Thyroid gland (tissue), 4 donors: ENCODE measurements at places on chromosomes 5 and 9. TPM values are rescaled to one million over a fixed set of nuclear protein-coding genes. Genes with fewer than 3 reads are reported as not detected.

- no peak for DNase-seq
- no peak within 1 kb of the TSS for H3K27ac ChIP-seq
- H3K36me3 ChIP-seq: no peaks in the 10 kb centered on the region
These were observed at the start of gene IFNA17 for GRCh38 chr9:21228122-21228521. TSS of gene IFNA17 (minus strand) at chr9:21228222. CDS start at chr9:21228173, 49 bp downstream.

- H3K27ac ChIP-seq: no peak overlapping the region
- DNase-seq: no peak
- no peaks in the 10 kb centered on the region for H3K36me3 ChIP-seq
- no peaks in the 10 kb centered on the region for H3K27me3 ChIP-seq
These were observed 83.7 kb downstream of the ADAMTS2 start for GRCh38 chr5:179261301-179262125.

GRCh38 chr5:150132740-150133139 lies 22.9 kb downstream of the PDGFRB start:
- H3K36me3 ChIP-seq: no peaks in the 10 kb centered on the region
- no peaks in the 10 kb centered on the region for H3K27me3 ChIP-seq
- H3K4me3 ChIP-seq: no peak overlapping the region
- no peak for DNase-seq
- peaks cover 28% of the 10 kb centered on the region for H3K4me1 ChIP-seq

DNA sequence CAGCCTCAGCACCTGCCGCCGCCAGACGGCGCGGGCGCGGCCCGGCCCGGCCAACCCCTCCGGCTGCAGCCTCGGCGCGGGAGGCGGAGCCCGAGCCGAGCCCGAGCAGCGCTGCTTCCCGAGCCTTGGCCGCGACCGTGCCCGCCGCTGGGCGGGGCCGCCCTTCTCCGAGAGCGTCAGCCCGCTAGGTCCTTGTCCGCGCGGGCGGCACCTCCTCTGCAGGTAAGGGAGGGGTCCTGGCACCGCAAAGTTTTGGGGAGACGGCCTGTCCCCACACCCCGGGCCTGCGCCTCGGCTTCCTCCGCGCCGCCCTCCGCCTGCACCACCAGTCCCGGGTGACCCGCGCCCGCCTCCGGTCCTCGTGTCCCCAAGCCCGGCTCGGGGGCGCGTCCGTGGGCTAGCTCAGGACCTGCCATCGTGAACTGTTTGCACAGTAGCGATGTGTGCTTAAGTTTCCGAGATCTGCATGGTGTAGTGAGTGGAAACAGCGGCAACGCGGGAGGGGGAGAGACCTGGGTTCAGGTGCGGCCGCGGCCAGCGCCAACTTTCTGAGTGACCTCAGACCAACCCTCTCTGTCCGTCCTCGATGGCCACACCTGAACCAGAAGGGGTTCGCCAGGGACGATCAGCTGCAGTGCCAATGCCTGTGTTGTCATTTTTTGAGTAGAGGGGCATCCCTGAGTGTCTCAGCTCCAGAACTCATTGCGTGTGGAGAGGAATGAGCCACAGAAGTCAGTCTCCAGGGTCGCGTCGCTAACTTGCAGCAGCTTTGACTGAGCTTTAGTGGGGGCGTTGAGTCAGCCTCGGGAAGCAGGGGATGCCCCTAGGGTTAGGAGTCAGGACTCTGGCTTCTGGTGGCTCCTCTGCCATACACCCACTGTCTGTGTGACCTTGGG lies at the start of gene FRMPD1:
FRMPD1 (plus strand) TSS at position 82 of the 896 bp plus-strand sequence. CDS start 41,688 bp downstream, outside the sequence.
- H3K27ac ChIP-seq: no peak within 1 kb of the TSS
- H3K4me1 ChIP-seq: peaks cover 5% of the 10 kb centered on the region
- no peaks in the 10 kb centered on the region for H3K27me3 ChIP-seq
- peak; percentile 68 for DNase-seq
- peak within 1 kb of the TSS; percentile 54 for H3K4me3 ChIP-seq

- peaks cover 32% of the 10 kb centered on the region for H3K36me3 ChIP-seq
- H3K4me1 ChIP-seq: no peaks in the 10 kb centered on the region
- DNase-seq: no peak
- H3K27me3 ChIP-seq: no peaks in the 10 kb centered on the region
These were observed 71.9 kb downstream of the ECPAS start for GRCh38 chr9:111412280-111412679.

DNA sequence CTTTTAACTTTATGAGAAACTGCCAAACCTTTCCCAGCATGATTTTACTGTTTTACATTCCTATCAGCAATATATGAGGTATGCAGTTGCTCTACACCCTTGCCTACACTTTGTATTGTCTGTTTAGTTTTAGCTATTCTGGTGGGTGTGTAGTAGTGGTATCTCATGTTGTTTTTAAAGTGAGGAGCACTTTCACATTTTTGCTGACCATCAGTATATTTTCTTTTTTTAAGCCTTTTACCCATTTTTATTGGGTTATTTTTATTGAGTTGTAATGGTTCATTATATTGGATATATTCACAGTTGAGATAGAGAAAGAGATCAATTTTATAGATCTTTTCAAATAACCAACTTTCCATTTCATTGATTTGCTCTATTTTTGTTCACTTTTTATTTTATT lies 102.4 kb downstream of the BARX1 start:
- no peaks in the 10 kb centered on the region for H3K27me3 ChIP-seq
- no peaks in the 10 kb centered on the region for H3K4me1 ChIP-seq
- no peak overlapping the region for H3K4me3 ChIP-seq
- DNase-seq: no peak
- no peak overlapping the region for H3K27ac ChIP-seq
- no peaks in the 10 kb centered on the region for H3K36me3 ChIP-seq

- DNase-seq: no peak
- no peak overlapping the region for H3K27ac ChIP-seq
- H3K27me3 ChIP-seq: no peaks in the 10 kb centered on the region
- H3K36me3 ChIP-seq: no peaks in the 10 kb centered on the region
- peaks cover 6% of the 10 kb centered on the region for H3K4me1 ChIP-seq
These were observed 13.4 kb downstream of the ADAM19 start for GRCh38 chr5:157562111-157562581.

- H3K4me1 ChIP-seq: no peaks in the 10 kb centered on the region
- DNase-seq: no peak
- H3K27me3 ChIP-seq: no peaks in the 10 kb centered on the region
- H3K4me3 ChIP-seq: no peak overlapping the region
- H3K27ac ChIP-seq: no peak overlapping the region
- H3K36me3 ChIP-seq: no peaks in the 10 kb centered on the region
These were observed 29.0 kb upstream of the GPR150 start for GRCh38 chr5:95590880-95591279.

- H3K27me3 ChIP-seq: no peaks in the 10 kb centered on the region
- H3K4me3 ChIP-seq: no peak overlapping the region
- no peak overlapping the region for H3K27ac ChIP-seq
- DNase-seq: no peak
- no peaks in the 10 kb centered on the region for H3K36me3 ChIP-seq
- peaks cover 6% of the 10 kb centered on the region for H3K4me1 ChIP-seq
These were observed 34.5 kb upstream of the BASP1 start for GRCh38 chr5:17182981-17183380.

- H3K27me3 ChIP-seq: no peaks in the 10 kb centered on the region
- no peaks in the 10 kb centered on the region for H3K4me1 ChIP-seq
- no peaks in the 10 kb centered on the region for H3K36me3 ChIP-seq
- no peak for DNase-seq
- no peak overlapping the region for H3K4me3 ChIP-seq
- H3K27ac ChIP-seq: no peak overlapping the region
These were observed 71.2 kb upstream of the TBC1D2 start for GRCh38 chr9:98326459-98327248.

DNA sequence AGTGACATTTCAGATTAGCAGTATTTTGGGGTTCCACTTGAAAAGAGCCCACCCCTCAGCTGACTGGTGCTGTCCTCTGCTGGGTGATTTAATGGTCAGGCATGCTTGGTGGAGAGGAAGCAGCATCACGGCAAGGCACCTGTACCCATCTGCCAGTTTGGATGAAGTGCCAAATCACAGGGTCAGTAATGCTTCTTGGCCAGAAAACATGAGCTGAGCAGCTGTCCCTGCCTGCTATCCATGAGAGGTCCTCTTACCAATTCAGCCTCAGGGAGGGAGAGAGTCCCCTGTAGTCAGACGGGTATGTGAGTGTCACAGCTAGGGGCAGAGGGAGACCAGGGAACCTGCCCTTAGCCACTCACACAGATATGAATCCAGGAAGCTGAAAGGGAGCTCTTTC lies 137.9 kb downstream of the SEC61B start:
- no peak overlapping the region for H3K4me3 ChIP-seq
- no peaks in the 10 kb centered on the region for H3K4me1 ChIP-seq
- peaks cover 9% of the 10 kb centered on the region for H3K27me3 ChIP-seq

GRCh38 chr5:95730011-95730700 lies 980 bp upstream of the RHOBTB3 start:
- H3K27ac ChIP-seq: peak overlapping the region; percentile 94
- peaks cover 28% of the 10 kb centered on the region for H3K4me1 ChIP-seq
- H3K4me3 ChIP-seq: peak overlapping the region; percentile 75
- H3K27me3 ChIP-seq: no peaks in the 10 kb centered on the region
- DNase-seq: no peak

DNA sequence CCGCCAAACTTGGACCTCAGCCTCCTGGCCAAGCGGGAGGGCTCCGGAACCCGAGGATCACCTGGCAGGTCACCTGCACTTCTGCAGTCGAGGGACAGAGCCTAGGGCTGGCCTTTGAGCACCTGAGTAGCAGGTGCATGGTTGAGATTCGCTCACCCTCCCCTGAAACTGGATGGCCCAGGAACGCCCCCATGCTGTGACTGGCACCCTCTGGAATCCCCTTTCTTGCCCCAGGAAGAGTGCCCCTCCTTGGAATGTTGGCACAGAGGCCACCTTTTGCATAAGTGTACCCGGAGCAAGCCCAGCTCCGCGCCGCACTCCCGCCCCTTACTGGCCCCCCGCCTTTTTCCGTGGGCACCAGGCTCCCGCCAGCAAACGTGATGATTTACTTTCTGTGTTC lies 112.5 kb upstream of the IER5L start:
- H3K36me3 ChIP-seq: no peaks in the 10 kb centered on the region
- no peaks in the 10 kb centered on the region for H3K27me3 ChIP-seq
- H3K27ac ChIP-seq: no peak overlapping the region
- no peak for DNase-seq
- no peak overlapping the region for H3K4me3 ChIP-seq

DNA sequence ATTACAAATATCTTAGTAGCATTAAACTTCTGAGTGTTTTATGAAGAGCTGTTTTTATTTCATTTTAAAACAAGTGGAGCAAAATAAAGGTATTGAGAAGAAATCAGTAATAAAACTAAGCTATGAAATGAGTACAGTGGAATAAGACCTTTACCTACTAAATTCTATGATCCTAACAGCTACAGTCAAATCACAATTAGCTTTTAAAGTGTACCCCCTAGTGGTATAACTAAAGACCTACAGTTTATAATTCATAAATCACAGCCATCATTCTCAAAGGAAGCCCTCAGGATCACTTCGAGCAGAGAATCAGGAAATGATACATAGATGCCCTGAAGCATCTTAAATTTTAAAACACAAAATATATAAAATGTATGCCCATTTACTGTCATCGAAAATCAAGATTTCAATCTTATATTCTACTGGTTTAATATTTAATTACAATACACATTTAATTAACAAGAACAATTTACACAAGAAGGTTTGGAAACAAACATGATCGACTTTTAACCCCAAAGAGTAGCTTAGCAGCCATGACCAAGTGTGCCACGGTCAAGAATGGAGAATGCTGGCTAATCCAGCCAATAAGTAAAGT lies 12.3 kb downstream of the CCNH start:
- no peaks in the 10 kb centered on the region for H3K27me3 ChIP-seq
- H3K36me3 ChIP-seq: peaks cover 38% of the 10 kb centered on the region
- H3K4me3 ChIP-seq: no peak overlapping the region
- no peak for DNase-seq
- peaks cover 5% of the 10 kb centered on the region for H3K4me1 ChIP-seq

GRCh38 chr5:4212981-4213819 lies 617.6 kb downstream of the IRX1 start:
- H3K27ac ChIP-seq: no peak overlapping the region
- H3K27me3 ChIP-seq: no peaks in the 10 kb centered on the region
- H3K4me3 ChIP-seq: no peak overlapping the region
- no peak for DNase-seq
- H3K36me3 ChIP-seq: no peaks in the 10 kb centered on the region

DNA sequence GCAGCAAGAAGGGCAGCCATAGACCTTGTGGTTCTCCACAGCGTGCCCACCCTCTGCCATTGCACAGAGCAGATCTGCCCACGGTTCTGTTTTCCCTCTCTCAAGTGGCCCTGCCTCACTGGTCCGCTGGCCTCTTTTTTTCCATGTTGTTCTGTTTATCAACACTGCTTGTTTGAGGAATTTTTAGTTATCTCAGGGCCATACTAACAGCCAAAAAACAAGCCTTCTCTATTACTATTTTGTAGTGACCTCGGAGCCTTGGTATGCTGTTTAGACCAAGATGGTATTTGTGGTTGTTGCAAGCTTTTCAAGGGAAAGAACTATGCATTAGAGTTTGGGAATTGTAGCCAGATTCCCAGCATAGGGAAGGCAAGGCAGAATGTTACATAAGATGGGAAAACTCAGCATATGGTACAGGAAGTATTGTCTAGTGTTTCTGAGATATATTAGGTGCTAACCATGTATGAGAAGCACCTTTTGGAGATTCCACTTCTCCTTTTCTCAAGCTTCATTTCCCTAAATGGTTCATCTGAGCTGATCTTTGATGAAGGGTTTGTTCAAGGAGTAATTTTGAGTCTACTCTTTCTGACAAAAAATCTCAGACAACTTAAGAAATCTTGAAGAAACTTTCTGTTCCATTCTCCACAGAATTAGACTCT lies 54.3 kb downstream of the NUP214 start:
- H3K4me1 ChIP-seq: no peaks in the 10 kb centered on the region
- DNase-seq: no peak
- no peak overlapping the region for H3K4me3 ChIP-seq

DNA sequence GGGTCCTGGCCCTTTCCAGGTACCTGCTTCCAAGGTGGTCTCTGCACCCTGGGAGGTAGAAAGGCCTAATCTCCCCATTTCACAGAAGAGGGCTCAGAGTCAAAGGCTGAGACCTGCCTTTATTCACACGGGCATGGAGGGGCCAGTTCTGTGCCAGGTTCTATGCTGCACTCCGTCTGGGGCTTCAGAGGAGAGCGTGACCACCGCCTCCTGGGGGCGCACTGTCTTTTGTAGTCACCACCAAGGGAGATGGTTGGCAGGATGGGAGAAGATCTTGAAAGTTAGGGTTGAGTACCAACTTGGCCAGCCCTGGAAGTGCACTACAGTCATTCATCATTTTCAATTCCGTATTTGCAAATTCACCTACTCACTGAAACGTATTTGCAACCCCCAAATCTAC lies 23.7 kb upstream of the PRDM12 start:
- no peak overlapping the region for H3K27ac ChIP-seq
- H3K4me1 ChIP-seq: no peaks in the 10 kb centered on the region
- no peak overlapping the region for H3K4me3 ChIP-seq
- peaks cover 23% of the 10 kb centered on the region for H3K36me3 ChIP-seq

DAB2 gene
- 54.3 TPM for total RNA-seq

OR1J2 gene
- not detected for total RNA-seq

FOXE1 gene
- 462 TPM for total RNA-seq

FAM221B gene
- not detected for total RNA-seq

WNK2 gene
- total RNA-seq: 7.9 TPM

GRIA1 gene
- total RNA-seq: 0.89 TPM

LAMC3 gene
- 3.9 TPM for total RNA-seq
